Adipocyte (in vitro differentiated cells): ENCODE measurements at places on chromosomes 1 and 21.

- no peak for DNase-seq
These were observed 35.7 kb downstream of the TENT5C start for GRCh38 chr1:117641536-117641935.

DNA sequence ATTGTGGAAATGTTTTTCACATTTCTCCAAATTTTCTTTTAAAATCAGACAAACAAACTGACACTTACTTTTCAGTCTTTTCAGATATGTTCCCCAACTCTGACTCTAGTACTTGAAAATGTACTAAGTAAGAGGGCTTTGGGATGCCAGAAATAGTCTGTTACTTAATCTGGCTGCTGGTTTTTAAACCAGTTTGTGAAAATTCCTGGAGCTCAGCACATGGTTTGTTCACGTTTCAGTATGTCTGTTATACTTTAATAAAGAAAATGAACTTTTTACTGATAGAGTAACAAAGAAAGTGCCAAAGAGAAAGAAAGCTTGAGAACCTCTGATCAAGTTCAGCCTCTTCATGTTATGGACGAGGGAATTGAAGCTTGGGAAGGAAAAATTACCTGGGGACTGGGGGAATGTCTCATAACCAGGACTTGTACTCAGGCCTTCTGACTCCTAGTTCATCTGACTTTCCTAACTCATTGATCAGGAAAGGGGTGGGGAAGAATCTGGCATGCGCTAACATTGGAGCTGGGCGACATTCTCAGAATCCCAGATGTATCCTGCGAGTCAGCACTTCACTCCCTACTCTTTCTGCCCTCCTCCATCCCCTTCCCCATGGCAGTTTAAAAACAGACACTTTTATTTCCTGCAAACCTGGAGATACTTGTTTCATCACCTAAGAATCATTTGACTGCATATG is 30.8 kb upstream of the DNAJC6 start:
- peak; percentile 15 for DNase-seq

DNA sequence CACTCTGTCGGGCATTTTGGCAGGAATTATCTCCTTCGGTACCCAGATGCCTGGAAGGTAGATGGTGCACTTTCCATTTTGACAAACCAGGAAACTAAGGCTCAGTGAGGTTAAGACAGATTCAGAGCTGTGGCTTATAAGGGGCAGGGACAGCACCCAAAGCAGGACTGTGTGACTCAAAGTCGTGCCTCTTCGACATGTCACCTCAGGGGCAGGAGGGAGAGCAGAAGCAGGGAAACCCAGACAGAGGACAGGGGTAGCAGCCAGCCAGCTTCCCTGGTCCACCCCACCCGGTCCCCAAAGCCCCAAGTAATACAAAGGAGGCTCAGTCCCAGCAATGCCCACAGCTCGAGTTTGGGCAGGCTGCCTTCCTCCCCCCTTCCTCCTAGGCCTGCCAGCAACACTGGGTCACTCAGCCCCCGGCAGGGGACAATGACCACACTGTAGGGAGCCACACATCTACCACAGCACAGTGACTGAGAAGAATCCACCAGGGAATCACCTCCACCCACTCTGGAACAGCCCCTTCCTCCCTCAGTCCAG is 2.5 kb downstream of the RHOC start:
- no peak for DNase-seq

- no peak for DNase-seq
These were observed 13.9 kb downstream of the PLA2G2F start for GRCh38 chr1:20153000-20153418.

GRCh38 chr1:217907504-217907903 is 276.4 kb downstream of the SPATA17 start:
- peak; percentile 22 for DNase-seq

DNA sequence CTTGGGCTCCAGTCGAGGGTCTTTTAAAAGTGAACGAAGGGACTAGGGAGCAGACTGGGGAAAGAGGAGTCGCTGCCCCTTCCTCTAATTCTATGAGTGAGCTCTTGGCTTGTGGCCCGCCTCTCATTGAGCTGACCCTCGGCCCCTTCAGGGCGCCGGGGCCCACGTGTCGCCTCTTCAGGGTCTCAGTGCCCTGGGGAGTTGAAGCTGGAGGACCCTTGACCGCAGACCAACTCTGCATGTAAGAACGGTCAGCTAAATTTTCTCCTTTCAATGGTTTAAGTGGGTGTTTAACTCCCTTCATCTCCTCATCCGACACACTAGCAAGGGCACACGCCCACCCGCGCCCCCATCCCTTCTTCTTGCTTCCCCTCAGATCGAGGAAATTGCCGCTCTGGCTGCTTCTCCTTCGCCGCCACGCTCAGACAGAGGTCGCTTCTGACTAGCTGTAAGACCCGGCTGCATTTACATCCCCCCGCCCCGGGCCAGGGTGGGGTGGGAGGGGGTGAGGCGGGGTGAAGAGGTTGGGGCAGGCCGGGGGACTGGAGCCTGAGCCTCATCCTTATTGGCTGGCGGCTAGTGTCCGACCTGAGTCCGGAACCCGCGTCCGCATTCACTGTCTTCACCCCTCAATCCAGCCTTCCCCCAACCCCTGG is 10.9 kb downstream of the NR5A2 start:
- no peak for DNase-seq

DNA sequence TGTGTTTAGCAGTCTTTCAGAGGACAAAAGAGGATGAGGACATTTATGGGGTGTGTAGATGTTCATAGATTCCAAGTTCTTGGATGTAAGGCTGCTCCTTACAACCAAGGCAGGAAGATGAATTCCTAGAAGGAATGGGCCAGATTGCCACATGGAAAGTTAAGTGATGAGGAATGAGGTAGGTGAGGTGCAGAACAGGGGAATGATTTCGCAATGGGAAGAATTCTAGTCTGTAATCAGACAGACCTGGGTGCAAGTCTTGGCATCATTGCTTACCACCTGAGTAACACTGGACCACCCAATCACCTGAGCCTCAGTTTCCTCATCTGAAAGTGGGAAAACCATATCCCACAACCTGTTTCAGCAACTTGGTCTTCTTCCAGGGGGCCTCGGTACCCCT is 174.9 kb downstream of the IER5 start:
- DNase-seq: no peak

DNA sequence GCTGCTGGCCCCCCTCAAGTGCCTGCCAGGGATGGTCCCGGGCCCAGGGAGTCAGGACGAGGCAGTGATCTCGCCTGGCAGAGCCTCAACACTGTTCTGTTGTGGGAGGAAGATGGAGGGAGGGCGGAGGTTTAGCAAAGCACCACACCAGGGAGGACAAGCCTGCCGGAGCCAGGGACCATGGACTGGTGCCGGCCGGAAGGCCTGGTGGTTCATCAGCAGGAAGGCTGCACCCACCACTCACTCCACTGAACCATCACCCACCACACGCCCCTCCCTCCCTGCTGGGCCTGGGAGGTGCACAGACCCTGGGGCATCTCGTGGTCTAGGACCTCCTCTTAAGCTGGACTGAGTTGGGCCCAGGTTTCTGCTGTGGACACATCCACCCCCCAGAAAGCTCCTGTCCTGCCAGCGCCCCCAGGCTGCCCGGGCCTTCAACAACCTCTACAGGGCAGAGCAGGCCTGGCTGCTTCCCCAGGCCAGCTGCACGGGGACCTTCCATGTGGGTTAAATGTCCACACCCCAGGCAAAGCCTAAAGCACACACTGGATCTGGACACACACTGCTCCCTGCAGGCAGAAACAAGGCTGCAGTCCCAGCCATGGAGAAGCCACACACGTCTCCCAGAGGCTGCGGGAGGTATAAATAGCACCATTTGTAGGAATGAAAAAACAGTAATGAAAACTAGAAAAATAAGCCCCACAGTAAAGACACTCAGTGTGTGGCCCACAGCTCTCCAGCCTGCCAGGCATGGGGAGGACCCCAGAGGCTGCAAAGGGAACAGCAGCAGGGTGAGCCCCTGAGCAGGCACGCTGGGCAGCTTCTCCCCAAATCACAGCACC is 10.4 kb upstream of the TMEM240 start:
- no peak for DNase-seq

- no peak for DNase-seq
These were observed 257.5 kb downstream of the KIF26B start for GRCh38 chr1:245412306-245412705.

DNA sequence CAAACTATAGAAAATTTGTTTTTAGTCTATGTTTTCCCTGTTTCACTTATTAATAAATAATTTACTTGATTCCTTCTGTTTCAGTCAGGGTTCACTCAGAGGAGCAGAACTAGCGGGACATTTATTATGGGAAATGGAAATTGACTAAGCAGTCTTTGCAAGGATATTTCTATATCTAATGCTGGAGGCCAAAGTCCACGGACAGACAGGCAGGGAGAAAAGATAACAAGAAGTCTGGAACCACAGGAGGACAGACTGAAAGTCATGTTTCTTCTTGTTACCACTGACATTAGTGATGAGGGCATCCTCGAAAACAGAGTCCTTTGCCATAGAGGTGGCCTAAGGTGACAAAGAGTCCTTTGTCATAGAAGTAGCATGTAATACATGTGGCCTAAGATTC is 744.5 kb upstream of the TMPRSS15 start:
- DNase-seq: no peak

DNA sequence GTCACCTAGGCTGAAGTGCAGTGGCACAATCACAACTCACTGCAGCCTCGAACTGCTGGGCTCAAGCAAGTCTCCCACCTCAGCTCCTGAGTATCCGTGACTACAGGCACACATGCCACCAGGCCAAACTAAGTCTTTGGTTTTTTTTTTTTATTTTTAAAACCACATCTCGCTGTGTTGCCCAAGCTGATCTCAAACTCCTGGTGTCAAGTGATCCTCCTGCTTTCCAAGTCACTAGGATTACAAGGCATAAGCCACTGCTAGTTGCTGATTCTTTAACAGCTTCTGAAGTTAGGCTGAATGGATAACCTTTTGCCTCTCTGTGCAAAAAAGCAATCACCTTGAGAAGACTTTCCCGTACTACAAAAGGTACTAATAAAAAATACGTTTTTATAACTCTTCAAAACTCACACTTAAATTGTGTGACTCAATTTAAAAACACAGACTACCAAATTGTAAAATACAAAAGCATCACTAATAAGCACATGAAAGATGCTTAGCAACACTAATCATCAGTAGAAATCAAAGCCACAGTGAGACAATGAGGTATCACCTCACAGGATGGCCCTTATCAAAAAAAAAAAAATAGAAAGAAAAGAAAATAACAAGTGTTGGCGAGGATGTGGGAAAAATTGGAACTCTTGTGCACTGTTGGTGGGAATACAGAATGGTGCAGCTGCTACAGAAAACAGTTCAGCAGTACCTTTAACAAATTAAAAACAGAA is 40.3 kb downstream of the PTPN14 start:
- DNase-seq: no peak

DNA sequence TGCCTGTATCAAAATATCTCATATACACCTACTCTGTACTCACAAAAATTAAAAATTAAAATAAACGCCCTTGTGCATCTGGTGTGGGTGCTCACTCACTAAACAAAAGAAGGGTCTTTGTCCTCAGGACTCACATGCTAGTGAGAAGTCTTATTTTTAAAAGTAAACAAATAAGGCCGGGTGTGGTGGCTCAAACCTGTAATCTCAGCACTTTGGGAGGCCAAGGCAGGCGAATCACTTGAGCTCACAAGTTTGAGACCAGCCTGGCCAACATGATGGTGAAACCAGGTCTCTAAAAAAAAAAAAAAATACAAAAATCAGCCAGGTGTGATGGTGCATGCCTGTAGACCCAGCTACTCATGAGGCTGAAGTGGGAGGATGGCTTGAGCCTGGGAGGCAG is 51.5 kb downstream of the BCAR3 start:
- DNase-seq: no peak
